ENCODE measurements at places on chromosomes 6 and 20.

DNA sequence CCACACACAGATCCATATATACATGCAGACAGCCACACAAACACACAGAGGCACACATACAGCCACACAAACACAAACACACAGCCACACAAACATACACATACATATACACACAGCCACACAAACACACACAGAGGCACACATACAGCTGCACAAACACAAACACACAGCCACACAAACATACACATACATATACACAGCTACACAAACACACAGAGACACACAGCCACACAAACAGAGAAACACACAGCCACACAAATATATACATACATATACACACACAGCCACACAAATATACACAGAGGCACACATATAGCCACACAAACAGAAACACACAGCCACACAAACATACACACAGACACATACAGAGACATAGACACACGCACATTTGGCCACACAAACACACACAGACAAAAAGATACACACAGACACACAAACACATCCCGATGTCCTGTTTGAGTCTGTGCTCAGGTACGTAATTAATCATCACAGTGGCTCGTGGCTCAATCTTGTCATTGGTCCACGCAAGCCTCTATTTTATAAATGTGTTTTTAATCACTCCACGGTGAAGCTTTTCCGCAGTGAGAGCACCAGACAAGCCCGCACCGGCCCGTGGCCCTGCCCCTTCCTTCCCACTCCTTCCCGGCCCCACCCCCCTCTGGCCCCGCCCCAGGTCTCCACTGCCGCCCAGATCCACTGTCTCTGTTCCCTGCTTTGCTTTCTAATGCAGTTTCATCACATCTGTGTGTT lies 135.3 kb downstream of the CDH4 start:
- DNase-seq, result peak; percentile 10

- no peak for DNase-seq
Observed at GRCh38 chr20:12171923-12172524, 254.3 kb downstream of the BTBD3 start.

- DNase-seq, result no peak
Observed at GRCh38 chr20:44688053-44688625, 27.0 kb upstream of the CCN5 start.

- DNase-seq, result peak; percentile 76
Observed at GRCh38 chr20:46108435-46108841, 9.7 kb upstream of the CD40 start.

DNA sequence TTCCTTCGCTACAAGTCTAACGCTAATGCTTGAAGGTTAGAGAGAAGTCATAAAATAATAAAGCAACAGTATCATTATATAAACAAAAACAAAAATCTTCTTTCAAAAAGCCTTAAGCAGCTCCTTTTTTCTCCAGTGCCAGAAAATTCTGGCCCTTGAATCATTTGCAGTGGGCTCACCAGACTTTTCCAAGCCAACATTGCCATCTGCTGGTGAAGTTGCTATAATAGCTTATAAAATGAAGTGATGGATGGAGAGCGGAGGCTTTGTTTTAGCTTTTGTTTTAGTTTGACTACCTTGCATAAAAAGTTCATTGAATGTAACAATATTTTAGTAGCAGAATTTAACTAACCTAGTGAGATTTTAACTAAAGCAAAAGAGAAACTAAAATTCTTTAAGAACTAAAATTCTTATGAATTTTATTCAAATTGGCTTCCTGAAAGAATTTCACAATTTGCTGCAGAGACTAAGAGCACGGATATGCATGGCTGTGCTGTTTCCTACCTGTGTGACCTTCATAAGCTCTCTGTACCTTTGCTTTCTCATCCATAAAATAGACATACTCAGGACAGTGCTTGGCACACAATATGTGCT lies 44.8 kb upstream of the SLC2A12 start:
- DNase-seq, result peak; percentile 92

DNA sequence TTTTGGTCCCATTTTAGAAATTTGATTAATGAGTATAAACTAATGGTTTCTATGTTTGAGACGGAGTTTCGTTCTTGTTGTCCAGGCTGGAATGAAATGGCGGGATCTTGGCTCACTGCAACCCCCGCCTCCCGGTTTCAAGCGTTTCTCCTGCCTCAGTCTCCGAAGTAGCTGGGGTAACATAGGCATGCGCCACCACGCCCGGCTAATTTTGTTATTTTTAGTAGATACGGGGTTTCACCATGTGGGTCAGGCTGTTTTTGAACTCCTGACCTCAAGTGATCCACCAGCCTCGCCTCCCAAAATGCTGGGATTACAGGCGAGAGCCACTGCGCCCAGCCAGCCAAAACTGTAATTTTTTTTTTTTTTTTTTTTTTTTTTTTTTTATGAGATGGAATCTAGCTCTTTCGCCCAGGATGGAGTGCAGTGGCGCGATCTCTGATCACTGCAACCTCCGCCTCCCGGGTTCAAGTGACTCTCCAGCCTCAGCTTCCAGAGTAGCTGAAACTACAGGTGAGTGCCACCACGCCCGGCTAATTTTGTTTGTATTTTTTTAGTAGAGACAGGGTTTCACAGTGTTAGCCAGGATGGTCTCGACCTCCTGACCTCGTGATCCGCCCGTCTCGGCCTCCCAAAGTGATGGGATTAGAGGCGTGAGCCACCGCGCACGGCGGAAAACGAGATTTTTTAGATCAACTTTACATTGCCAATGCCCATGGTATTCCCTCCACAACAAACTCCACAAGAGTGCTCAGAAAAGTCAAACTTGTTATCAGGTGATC lies 127.8 kb downstream of the HFE start:
- DNase-seq, result no peak

DNA sequence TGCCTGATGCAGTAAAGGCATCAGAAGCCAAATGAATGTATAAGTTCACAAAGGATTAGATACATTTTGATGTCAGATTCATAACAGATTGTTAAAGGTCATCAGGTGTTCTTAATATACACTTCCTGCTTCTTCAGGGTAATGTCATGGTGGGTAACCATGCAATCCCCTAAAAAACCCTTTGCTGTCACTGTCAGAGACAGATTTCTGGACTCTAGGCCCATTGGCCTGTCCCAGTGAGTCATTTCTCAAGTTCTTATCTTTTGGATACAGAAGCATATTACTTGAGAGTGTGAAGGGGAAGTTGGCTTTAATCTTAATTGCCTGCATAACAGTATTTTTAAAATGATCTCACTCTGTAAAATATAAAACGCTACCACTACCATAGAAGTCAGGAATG lies 895.6 kb upstream of the MAP3K7 start:
- DNase-seq, result no peak

GRCh38 chr20:48075591-48076174 lies 290.4 kb upstream of the SULF2 start:
- DNase-seq, result no peak

DNA sequence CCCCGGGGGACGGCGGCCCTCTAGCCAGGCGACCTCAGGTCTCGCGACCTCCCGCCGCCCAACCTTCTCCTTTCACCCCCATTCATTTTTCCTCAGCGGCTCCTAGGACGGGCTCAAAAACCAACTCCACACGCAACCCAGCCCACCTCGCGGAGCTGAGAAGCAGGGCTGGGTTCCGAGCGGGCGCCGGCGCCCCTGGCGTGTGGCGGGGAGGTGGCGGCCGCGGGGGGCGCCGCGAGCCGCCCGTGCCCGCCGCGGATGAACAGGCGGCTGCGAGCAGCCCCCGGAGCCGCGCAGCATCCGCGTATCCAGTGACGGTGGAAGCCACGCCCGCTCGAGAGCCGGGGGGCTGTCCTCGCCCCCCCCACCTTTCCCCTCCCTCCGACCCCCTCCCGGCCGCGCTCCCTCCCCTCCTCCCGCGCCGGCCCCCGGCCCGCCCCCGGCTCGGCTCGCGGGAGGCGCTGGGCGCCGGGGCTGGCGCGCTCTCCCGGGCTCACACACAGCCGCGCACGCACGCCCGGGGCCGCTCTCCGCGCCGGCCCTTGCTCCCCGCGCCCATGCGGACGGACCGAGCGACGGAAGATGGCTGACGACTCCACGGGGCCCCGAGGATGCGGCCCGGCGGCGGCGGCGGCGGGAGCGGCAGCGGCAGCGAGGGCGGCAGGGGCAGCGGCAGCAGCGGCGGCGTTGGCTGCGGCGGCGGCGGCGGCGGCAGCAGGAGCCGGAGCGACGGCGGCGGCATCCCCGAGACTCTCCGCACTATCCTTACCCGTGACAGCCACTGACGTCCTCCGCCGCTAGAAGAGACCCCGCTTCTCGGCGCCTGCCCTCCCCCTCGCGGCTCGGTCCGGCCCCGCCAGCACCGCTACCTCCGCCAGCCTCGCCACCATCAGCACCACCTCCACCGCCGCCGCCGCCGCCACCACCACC lies at the start of gene SOBP:
SOBP (plus strand) TSS at position 482 of the 930 bp plus-strand sequence. CDS start 500 bp downstream, outside the sequence.
- peak; percentile 25 for DNase-seq

DNA sequence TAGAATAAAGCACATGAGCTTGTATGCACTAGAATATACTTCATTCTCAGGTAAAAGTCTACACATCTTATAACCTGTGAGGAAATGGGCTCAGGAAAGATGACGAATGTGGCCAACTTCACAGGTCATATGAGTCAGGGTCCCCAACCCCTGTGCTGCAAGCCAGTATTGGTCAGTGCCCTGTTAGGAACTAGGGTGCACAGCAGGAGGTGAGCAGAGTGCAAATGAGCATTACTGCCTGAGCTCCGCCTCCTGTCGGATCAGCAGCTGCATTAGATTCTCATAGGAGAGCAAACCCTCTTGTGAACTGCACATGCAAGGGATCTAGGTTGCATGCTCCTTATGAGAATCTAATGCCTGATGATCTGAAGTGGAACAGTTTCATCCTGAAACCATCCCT lies 182.3 kb downstream of the TRDN start:
- no peak for DNase-seq

DNA sequence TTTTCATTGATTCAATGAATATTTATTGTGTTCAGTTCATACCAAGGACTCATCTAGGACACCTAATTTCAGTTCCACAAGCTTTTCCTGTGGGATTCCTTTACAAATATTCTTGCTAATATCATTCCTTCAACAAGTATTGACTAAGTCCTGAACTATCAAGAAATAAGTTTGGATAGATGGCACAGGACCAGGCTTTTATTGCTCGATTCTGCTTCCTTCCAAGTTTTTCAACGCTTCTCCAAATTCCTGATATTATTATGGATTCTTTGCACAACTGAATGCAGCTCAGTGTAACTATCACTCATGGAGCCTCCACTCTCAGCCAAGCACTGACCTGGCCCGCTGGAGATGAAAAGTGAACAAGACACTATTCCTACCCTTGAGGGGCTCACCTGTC lies 32.7 kb upstream of the COL21A1 start:
- no peak for DNase-seq

DNA sequence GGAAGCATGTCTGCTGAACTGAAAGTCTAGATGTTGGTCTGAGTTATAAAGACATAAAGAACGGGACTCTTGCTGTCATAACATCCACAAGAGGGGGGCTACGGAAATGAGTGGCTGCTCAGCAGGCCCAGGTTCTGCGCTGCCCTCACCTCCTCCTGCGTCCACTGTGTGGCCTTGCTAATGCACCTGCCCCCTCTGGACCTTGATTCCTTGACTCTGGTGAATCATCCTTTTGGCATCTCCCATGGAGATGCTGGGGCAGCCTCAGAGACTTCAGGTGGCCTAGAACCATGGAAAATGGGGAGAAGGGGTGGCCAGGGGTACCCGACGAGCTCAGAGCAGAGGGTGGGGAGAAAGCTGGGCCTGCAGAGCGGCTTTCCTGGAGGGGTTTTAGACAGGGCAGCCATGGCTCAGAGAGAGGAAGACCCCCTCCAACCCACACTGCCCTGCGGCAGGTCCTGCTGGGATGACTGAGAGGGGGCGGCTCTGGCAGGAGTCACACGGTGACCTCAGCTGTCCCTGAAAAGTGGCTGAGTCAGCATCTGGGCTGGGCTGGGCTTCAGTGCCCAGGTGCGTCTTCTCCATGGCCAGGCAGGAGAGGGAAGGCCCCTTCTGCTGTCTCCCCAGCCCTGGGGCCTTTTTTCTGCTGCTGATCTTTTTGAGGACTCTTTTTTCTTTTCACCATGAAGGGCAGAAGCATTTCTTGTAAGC lies 46.9 kb downstream of the DLGAP4 start:
- DNase-seq, result no peak

GRCh38 chr6:68771426-68771825 lies 136.3 kb downstream of the ADGRB3 start:
- no peak for DNase-seq

DNA sequence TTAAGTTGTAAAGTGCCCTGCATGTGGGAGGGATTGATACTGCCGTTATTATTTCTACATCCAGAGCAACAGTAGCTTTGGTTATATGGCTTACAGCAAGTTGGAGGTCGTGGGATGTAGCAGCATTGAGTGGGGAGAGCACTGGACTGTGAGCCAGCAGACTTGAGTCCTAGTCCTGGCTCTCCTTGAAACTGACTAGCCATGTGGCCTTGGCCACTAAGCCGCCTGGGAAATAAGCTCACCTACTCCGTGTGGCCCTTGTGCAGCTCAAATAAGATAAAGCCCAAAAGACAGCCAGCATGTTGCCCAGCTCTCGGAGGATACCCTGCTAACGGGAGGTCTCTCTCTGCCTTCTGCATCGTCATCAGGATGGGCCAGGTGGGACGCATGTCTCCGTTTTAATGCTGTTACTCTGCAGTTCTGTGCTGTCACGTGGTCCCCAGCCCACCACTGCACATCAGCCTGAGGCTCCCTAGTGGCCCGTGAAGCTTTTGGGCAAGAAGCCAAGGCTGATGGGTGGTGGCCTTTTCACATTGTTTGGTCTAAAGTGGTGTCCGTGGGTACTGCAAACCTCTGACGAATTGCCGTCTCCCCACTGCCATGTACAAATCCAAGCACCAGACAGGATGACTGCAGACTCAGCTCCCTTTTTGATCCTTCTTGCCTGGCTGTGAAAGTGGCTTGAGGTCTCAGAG lies 7.9 kb downstream of the EPB41L1 start:
- DNase-seq, result no peak

DNA sequence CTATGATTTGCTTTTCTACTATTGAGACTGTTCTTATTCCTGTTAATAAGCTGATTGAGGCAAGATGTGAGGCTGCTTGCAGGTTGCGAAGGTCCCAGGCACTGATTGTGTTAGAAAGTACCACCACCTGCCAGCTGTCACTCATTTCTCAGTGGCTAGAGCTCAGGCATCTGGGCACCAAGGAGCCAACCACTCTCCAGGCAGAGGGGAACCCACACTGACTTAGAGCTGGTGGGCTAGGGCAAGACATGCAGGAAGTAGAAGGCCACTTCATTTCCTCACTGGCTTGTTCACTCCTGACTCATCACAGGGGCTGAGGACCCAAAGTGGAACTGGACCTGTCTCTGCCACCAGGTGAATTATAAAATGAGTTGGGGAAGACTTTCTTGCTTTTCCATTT lies 7.8 kb upstream of the DLL1 start:
- no peak for DNase-seq
